Naive thymus-derived CD8-positive, alpha-beta T cell (primary cell): ENCODE measurements at places on chromosomes 12 and 14. TPM values are rescaled to one million over a fixed set of nuclear protein-coding genes. Genes with fewer than 3 reads are reported as not detected.

SMOC1 gene
- total RNA-seq, result not detected

INSM2 gene
- not detected for total RNA-seq

LTB4R gene
- 10.1 TPM for total RNA-seq

ATL1 gene
- 3.1 TPM for total RNA-seq

FGF23 gene
- not detected for total RNA-seq

- DNase-seq, result no peak
These were observed 143.7 kb upstream of the DCN start for GRCh38 chr12:91326058-91327027.

GRCh38 chr12:9793779-9794395, 33.2 kb upstream of the CD69 start:
- no peak for DNase-seq

- no peak for DNase-seq
These were observed 109.3 kb downstream of the PTPRQ start for GRCh38 chr12:80553316-80553715.

DNA sequence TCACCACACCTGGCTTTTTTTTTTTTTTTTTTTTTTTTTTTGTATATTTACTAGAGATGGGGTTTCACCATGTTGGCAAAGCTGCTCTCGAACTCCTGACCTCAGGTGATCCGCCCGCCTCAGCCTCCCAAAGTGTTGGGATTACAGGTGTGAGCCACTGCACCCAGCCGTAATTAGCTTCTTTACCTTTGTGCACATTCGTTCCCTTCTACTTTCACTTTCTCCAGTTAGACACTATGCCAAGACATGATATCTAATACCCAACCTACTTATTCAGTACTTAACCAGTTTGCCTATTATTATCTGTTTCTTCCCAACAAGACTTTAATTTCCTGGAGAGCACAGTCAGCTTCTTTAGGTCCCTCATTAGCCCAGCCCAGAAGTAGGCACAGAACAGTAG, 5.3 kb downstream of the STYK1 start:
- DNase-seq, result no peak

GRCh38 chr14:23365732-23366425, 907 bp upstream of the EFS start:
- no peak for DNase-seq

GRCh38 chr12:59649203-59649602, 53.4 kb downstream of the SLC16A7 start:
- no peak for DNase-seq

GRCh38 chr12:12217018-12217359, 49.9 kb downstream of the LRP6 start:
- no peak for DNase-seq

GRCh38 chr12:76426160-76426559, 77.9 kb upstream of the BBS10 start:
- no peak for DNase-seq

- no peak for DNase-seq
These were observed 153.4 kb downstream of the NUAK1 start for GRCh38 chr12:105985383-105985782.
